ENCODE measurements at places on chromosomes 4 and X.

GRCh38 chr4:124970011-124970410 is 257.5 kb upstream of the ANKRD50 start:
- DNase-seq: no peak

GRCh38 chr4:139221687-139222086 is 44.7 kb upstream of the ELF2 start:
- DNase-seq: no peak

DNA sequence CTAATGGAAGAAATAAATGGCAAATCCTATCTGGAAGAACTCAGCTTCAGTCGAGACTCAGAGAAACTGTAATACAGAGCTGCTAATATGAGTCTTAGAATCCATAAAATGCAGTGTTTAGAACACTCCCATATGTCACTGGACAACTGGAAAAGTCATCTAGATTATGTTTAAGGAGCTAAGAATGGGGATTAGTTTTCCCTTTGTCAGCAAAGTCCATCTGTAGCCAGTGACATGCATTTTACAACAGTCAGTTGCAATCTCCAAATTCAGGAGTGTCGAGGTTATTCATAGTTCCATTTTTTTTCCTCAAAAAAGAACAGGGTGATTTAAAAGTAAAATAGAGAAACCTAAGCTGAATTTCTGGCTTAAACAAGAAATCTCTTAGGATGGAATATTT is 516.6 kb upstream of the GALNT7 start:
- DNase-seq: no peak

- DNase-seq: peak; percentile 34
Observed at GRCh38 chr4:139229534-139230039, 50.4 kb downstream of the MGARP start.

GRCh38 chrX:40168480-40169011 is 70.8 kb upstream of the BCOR start:
- DNase-seq: no peak

GRCh38 chr4:161457311-161457710 is 706.5 kb downstream of the FSTL5 start:
- no peak for DNase-seq

DNA sequence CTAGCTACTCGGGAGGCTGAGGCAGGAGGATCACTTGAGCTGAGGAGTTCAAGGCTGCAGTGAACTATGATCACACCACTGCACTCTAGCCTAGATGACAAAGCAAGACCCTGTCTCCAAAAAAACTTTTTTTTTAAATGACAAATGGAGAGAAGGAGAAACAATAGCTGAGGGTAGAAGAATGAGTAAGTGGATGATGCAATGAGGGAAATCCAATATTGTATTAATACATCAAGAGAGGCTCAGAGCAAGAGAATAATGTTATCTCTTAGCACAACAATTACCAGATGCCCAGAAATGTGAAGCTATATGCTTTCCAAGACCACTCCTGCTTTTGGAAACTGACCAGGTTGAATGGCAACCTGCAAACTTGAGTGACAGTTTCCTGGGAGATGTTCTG is 19.9 kb upstream of the GPR173 start:
- no peak for DNase-seq

GRCh38 chr4:25635501-25635900 is 20.1 kb upstream of the SLC34A2 start:
- no peak for DNase-seq

DNA sequence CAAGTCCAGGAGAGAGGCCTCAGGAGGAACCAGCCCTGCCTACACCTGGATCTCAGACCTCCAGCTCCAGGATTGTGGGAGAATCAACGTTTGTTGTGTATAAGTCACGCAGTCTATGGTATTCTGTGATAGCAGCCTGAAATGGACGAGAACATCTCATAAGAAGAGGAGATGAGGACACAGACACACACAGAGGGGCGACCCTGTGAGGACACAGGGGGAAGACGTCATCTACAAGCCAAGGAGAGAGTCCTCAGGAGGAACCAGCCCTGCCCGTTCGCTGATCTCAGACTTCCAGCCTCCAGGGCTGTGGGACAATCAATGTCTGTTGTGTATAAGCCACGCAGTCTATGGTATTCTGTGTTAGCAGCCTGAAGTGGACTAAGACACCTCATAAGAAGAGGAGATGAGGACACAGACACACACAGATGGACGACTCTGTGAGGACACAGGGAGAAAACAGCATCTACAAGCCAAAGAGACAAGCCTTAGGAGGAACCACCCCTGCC is 20.3 kb downstream of the P2RY8 start:
- no peak for DNase-seq

DNA sequence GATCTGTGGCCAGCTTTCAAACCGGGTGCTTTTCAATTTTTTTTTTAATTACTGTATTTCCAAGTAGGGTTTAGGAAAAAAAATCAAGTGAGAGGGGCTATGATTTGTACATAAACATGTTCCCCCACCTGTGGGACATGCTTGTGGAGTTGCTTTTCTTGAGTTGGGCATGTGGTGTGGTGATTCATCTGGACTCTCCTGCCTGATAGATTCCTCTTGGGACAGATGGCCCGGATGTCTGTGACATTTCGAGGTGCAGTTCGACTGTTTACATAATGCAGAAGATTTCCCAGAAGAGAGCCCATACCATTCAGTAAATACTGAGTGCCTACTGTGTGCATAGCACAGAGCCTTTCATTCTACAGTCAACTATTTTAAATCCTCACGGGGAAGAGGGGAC is 49.9 kb downstream of the DOCK11 start:
- no peak for DNase-seq

- DNase-seq: no peak
Observed at GRCh38 chr4:150216726-150217125, 138.5 kb downstream of the DCLK2 start.

- no peak for DNase-seq
Observed at GRCh38 chr4:8655411-8656184, 63.0 kb downstream of the CPZ start.

DNA sequence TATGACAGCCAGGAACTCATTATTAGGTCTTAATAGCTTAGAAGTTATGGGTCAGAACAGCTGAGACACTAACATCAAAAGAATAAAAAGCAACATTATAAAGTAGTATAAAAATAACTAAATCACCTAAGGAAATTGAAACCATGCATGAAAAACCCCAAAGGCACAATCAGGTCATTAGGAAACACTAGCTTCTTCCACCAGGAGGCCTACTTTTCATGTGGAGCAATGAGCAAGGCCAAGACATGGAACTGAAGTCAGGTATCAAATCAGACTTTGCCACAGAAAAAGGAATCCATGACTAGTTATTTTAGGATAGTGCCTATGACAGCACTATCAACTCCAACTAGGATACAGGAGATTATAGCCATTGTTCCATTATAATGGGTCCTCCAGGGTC is 7.9 kb downstream of the HUWE1 start:
- peak; percentile 5 for DNase-seq

DNA sequence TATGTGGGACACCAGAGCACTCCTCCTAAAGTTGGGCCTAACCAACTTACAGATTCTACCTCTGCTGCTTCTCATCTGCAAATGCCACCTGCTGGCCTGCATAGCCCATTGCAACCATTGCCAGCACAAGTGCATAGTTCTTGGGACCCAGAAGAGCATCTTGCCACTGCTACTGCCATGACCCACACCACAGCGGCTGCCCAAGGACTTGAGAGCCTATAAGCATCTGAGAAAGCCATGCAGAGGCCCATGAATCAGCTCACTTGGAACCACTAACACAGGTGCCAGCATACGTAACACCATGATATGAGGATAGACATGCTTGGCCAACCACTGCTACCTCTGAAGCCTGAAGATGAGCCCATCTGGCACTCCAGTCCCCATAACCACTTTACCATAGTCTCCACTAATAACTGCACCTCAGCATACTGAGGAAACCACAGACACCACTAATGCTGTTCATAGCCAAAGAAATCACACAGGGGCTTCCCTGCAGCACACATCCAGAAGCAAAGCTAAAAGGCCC is 258.1 kb upstream of the AGTR2 start:
- DNase-seq: no peak

GRCh38 chr4:190014771-190015537 is 12.1 kb downstream of the FRG2 start:
- DNase-seq: no peak

- no peak for DNase-seq
Observed at GRCh38 chr4:99875071-99875470, 19.2 kb downstream of the LAMTOR3 start.

- DNase-seq: no peak
Observed at GRCh38 chrX:119738742-119739141, 19.6 kb upstream of the SOWAHD start.

DNA sequence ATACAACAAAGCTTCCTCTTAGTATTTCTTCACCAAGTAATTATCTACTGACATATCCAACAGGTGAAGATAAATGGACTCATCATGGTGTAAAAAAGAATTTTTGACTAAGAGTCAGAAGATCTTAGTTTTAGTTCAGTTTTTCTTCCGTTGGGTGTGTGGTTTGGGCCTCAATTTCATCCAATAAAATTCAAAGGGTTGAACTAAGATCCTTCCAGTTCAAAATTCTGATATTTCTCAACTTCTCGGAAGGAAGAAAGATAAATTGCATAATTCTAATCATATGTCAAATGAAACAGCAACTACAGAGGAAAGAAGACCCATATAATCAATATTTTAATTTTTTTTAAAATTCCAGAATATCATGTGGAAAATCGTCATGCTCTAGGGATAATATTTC is 192.7 kb downstream of the SPRY1 start:
- DNase-seq: no peak

DNA sequence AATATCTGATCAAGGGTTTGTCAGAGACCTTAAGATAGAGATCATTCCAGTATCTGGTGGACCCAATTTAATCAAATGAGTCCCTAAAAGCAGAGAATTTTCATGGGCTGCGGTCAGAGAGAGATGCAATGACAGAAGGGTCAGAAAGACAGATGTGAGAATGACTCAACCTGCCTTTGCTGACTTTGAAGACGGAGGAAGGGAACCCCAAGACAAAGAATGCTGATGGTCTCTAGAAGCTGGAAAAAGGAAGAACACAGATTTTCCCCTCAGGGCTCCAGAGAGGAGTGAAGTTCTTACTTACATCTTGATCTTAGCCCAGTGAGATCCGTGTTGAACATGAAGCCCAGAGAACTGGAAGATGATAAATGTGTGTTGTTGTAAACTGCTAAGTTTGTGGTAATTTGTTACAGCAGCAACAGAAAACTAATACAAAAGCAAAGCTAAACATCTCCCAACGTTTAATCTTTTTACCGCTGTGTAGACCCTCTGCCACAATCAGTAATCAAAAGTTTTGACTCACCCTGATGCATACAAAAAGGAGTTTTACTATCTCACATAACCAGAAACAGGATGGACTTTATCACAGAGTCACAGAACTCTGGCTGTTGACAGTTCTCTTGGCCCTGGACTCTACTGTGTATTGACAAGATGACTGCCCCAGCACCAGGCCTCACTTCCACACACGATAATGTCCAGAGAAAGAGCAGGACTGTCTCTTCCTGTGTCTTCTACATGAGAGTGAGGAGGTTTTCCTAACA is 70.2 kb upstream of the MAGEB2 start:
- DNase-seq: no peak

- peak; percentile 87 for DNase-seq
Observed at GRCh38 chr4:22483551-22483981, 32.3 kb downstream of the ADGRA3 start.

DNA sequence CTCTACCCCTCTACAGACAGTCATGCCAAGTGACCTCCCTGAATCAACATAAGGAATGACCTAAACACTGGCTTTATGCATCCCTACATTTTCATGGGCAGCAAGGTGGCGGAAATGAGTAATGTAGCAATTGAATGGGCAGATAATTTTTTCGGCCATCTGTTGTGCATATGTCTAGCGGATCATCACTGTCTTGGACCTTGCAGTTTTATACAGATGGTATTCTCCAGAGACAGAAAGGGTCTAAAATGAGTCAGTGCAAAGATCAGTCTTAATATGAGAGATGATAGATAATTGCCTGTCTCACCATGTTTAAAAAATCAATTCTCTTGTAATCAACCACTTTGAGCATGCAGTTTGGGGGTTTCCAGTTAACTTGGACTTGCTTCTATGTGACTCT is 177.3 kb upstream of the DKK2 start:
- DNase-seq: no peak

- DNase-seq: no peak
Observed at GRCh38 chr4:848307-848691, 22.4 kb upstream of the CPLX1 start.

GRCh38 chr4:88341227-88342192 is 37.1 kb upstream of the HERC6 start:
- DNase-seq: peak; percentile 84

DNA sequence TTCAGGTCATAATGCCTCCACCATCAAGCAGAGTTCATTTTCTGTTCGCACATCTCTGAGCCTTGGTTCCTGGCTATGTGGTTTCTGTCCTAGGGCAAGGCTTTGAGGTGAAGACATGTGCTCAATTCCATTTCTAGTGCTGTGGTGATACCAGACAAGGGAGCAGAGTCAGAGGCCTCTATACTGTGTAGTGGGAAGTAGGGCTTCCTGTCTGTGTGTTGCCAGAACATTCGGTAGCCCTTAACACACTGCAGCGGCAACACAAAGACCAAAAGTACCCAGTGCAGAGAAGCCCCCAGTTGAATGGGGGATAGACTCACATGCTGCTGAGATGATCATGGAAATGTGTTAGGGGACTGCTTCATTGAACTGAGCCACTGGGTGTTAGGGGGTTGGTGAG is 56.4 kb downstream of the STARD8 start:
- DNase-seq: no peak

DNA sequence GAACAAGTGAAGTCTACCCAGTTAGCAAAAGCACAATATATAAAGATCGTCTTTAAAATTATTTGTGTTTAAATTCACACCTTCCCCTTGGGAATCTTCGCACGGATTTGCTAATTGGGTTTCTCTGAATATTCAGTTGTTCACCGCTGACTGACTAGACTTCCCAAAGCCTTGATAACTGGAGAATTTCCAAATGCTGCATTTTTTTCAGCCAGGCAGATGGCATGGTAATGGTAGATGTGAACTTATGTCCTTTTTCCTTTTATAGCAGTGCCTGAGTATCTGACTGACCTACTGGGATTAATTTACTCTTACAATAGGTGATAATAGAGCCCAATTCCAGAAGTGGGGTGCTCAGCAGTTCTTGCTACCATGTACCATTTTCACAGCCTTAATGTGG is 548.1 kb downstream of the PACRGL start:
- DNase-seq: no peak

DNA sequence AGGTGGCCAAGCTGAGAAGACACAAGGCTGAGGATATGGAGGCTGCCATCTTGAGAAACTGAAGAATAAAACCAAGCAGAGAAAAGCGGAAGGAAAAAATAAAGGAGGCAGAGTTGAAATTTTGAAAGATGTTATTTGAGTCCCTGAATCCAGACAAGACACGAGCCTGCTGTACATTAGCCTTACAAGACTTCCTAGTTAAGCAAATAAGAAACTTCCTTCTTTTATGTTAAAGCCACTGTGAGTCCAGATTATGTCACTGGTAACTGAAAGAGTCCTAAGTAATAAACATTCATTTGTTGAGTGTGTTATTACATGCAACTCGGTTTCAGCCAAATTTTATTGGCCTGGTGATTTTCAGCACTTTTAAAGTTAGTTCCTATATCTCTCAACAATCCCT is 30.4 kb downstream of the DRD5 start:
- DNase-seq: no peak

All from H4 (cell line).